ENCODE measurements at places on chromosomes 7 and 10.

GRCh38 chr10:88458209-88458608 lies 124.9 kb downstream of the RNLS start:
- no peak for DNase-seq

DNA sequence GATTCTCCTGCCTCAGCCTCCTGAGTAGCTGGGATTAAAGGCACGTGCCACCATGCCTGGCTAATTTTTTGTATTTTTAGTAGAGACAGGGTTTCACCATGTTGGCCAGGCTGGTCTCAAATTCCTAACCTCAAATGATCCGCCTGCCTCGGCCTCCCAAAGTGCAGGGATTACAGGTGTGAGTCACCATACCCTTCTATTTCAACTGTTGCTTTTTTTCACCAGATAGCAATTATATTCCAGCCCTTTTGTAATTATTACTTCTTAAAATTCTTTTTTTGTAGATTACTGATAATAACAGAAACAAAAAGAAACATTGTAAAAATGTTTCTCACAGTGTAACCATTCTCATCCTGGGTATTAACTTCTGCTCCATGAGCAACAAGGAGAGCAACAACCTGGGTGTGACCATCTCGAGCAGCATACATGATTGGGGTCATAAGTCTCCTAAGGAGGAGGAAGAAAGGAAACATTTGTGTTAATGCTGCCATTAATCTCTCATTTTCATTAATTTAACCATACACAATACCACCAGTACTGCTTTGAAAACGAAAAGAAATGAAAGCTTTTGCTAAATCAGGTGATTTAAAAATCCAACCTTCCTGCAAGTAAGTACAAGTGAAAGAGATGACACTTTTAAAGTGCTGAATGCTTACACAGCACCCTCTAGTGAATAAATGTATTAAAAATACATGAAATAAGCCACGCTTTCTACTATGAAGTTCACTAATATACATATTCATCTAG lies 41.8 kb downstream of the ASZ1 start:
- DNase-seq, result no peak

- peak; percentile 24 for DNase-seq
Observed at GRCh38 chr10:14389981-14390590, 59.4 kb upstream of the FRMD4A start.

DNA sequence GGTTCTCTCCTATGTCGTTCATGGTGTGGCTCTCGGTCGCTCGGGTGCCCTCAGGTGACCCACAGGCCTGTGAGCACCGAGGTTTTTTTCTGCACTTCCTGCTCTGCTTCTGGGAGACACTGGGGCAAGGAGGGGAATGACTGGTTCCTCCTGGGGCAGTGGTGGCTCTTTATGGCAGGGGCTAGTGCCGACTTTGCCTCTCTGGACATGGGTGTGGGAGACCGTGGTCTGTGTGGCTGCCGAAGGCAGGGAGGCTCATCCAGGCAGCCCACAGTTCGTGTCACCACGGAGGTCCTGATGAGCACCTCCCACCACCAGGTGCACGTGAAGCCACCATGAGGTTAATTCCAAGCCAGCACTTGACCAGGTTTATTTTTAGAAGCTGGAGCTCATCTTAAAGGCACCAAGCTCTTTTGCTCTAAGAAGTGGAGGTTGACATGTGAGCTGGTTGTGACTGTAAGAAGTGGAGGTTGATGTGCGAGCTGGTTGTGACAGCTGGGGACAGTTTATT lies 24.7 kb upstream of the DPYSL4 start:
- no peak for DNase-seq

- DNase-seq, result no peak
Observed at GRCh38 chr10:93081318-93081717, 7.6 kb downstream of the CYP26A1 start.

DNA sequence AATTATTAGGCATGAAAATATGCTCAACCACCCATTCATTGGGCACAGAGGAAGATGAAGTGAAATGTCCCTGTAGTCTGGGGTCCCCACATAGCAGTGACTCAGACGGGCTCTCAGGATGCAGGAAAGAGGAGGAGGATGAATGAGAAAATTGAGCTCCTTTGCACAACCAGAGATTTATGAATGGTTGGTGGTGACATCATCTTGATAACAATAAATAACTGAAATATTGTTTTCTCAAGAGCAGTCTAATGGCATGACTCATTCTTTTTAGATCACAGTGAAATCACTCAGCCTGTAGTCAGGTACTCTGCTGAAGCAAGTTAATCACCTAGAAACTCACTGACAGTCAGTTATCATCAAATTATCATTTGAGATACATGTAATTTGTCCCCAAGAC lies 254.1 kb downstream of the RELN start:
- no peak for DNase-seq

GRCh38 chr7:16669581-16669980 lies 23.6 kb downstream of the BZW2 start:
- no peak for DNase-seq

DNA sequence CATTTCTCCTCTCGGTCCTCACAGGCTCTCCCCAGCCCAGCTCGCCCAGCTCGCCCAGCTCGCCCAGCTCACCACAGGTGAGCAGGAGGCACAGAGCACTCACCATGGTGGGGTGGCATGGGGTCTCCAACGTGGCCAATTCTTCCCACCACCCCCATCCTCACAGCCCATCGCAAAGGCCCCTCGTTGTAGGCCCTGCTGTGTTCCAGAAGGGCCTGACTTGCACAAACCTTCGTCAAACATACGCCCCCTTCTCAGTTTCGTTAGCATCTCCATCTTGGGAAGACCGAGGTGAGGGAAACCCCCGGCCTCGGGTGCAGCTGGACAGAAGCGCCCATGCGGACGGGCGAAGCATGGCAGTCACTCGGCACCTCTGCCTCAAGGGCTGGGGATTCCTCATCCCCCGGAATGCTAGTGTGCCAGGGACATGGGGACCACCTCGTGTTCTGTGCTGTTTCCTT lies 304.6 kb downstream of the TNS3 start:
- DNase-seq, result no peak

- DNase-seq, result no peak
Observed at GRCh38 chr10:60760711-60761210, 17.5 kb upstream of the CDK1 start.

GRCh38 chr10:97836446-97836845 lies 13.2 kb upstream of the GOLGA7B start:
- DNase-seq, result no peak

- no peak for DNase-seq
Observed at GRCh38 chr10:93951905-93952304, 41.8 kb upstream of the PLCE1 start.

DNA sequence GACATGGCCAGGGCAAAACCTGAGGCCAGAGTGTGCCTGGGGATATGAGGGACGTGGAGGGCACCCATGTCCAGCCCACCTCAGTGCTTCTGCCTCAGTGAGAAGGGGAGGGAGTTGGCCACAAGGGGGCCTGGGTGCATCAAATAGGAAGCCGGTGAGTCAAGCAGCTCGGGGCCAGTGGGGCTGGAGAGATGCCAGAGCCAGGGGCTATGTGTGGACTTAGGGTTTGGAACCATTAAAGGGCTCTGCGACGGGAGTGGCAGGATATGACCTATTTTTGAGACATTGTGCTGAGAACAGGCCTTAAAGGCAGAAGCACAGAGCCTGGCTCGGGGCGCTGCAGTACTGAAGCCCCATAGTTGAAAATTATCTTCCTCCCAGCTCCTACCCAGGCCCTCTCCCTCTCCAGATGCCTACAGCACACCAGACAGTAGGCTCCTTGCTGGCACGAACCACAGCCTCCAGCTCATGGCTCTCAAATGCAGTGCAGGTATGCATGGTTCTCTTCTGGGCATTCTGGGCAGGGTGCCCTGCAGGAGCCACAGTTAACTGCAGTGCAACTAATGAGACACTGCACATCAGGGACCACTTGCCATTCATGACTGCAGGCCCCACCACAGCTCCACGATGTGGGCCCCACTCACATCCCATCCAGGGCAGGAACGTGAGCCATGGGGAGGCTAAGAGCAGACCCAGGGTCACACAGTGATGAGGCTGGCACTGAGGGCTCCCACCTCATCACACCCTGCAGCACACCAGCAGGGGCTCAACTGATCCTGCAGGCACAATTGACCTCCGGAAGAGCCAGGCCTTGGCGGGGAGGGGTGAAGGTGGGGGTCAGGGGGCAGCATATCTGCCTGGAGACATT lies 7.2 kb upstream of the PGAM2 start:
- peak; percentile 53 for DNase-seq

GRCh38 chr7:91554883-91555282 lies 290.6 kb downstream of the FZD1 start:
- no peak for DNase-seq

Data from GM12891 (cell line).